Esophagus muscularis mucosa (tissue), 4 donors: ENCODE measurements at places on chromosomes 7 and 10. TPM values are rescaled to one million over a fixed set of nuclear protein-coding genes. Genes with fewer than 3 reads are reported as not detected.
A peak's percentile ranks its signal among the peaks of the same experiment; 100 is the strongest.

Gene PILRA
- 7.4 TPM for total RNA-seq

GRCh38 chr10:104339469-104340110 is 1.3 kb upstream of the ITPRIP start:
- DNase-seq = no peak

- no peak for DNase-seq
Measured at GRCh38 chr10:67629461-67629971, 66.5 kb downstream of the CTNNA3 start.

DNA sequence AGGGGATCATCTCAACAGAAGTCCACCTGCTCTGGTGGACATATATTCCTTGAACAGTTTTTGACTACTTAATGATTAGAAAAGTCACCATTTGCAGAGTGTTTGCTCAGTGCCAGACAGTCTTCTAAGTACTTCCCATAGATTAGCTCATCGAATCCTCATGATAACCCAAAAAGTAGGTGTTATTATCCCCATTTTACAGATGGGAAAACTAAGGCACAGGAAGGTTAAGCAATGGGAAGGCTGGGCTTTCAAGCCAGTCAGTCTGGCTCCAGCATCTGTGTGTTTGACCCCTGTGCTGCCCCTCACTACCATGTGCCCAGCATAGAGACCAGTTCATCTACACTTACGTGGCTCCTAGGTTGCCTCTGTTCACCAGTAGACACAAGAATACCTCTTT is 15.9 kb downstream of the CDHR3 start:
- no peak for DNase-seq

Gene TRPV5
- not detected for total RNA-seq

Gene TSPAN14
- 45.3 TPM for total RNA-seq

GRCh38 chr7:135919071-135919841 is 57.9 kb downstream of the MTPN start:
- DNase-seq = peak; percentile 90

Gene FAM131B
- total RNA-seq = 1.5 TPM

Gene TMEM184A
- 0.23 TPM for total RNA-seq

- DNase-seq = no peak
Measured at GRCh38 chr7:151168003-151168786, 701 bp upstream of the GBX1 start.

Gene THNSL1
- 1.1 TPM for total RNA-seq

- no peak for DNase-seq
Measured at GRCh38 chr10:5265139-5265538, 68.5 kb downstream of the AKR1C4 start.

GRCh38 chr7:77558284-77558967 is 21.3 kb downstream of the PTPN12 start:
- no peak for DNase-seq

Gene LRRC4
- 1.3 TPM for total RNA-seq

GRCh38 chr7:9600974-9601373 is 1167.6 kb downstream of the NXPH1 start:
- no peak for DNase-seq

Gene GRB10
- 67.9 TPM for total RNA-seq

GRCh38 chr10:96452494-96453153 is 61.1 kb downstream of the TLL2 start:
- DNase-seq = no peak

Gene METTL27
- 0.83 TPM for total RNA-seq

DNA sequence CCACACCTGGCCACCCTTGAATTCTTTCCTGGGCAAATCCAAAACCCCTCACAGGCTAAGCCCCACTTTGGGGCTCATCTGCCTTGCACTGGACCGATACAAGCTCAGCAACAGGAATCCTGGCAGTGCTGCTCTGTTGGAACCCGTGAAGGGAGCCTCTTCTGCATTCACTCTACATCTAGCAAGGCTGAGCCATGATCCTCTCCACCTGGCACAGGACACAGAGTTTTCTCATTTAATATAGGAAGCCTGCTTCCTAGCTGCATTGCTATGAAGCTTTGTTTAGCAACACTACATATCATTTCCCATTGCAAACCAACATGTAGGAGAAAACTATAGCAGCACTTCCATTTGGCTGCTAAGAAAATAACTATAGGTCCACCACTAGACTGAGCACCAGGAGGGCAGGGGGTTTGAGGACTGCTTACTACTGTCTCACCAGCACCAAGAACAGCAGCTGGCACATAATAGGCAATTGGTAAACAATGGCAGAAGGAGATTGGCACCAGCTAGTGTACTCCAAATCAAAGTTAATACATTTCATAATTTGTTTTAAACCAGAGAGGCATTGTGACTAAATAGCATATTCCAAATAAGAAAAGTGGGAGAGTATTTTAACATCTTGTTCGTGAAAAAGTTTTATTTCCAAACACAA is 56.1 kb downstream of the CPVL start:
- no peak for DNase-seq

Gene RPA3
- 17.6 TPM for total RNA-seq

Gene CUBN
- 1.7 TPM for total RNA-seq

GRCh38 chr10:36050763-36051499 is 408.8 kb upstream of the FZD8 start:
- no peak for DNase-seq

DNA sequence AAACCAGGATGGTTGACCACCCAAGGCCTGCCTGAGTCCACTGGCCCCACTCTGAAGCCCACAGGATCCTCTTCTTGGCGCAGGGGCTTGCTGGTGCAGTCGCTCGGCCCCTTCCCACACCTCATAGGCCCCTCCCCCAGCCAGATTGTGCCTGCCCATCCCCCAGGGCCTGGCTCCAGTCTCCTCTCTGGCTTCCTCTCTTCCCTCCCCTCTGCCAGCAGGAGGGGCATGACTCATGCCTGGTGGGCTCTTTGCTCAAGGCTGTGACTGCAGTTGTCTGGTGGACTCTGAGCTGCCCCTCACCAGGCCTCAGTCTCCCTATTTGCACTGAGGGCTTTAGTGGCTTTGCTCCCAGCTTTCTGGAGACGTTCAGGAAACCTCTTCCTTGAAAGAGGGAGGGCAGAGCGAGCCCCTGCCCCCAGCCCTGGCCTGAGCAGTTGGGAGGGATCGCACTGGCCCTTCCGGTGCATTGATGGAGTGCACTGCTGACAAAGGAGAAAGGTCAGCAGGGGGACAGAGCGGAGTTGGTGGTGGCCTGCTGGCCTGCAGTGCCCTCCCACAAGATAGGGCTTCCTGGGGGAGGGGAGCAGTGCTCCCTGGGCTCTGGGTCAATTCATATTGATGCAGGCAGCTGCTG is 60.7 kb downstream of the ZMIZ1 start:
- no peak for DNase-seq

Gene CPED1
- 32.8 TPM for total RNA-seq

Gene SPOCK2
- total RNA-seq = 4.6 TPM

DNA sequence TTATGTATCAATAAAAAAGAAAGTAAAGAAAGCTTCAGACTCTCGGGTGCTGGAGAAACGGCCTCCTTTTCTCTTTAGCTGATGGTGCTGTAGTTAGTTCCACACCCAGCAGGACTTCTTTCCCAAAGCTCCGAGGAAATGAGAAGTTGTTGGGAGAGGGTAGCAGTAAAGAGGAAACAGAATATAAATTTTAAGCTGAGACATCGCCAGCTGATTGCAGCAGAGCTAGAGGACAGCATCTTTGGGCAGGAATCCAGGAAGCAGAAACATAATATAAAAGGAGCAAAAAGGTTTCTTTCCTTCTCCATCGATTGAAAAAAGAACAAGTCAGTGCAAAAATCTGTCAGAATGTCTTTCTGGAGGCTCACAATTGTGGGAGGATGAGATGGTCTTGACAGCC is 616.9 kb upstream of the FOXK1 start:
- peak; percentile 75 for DNase-seq

DNA sequence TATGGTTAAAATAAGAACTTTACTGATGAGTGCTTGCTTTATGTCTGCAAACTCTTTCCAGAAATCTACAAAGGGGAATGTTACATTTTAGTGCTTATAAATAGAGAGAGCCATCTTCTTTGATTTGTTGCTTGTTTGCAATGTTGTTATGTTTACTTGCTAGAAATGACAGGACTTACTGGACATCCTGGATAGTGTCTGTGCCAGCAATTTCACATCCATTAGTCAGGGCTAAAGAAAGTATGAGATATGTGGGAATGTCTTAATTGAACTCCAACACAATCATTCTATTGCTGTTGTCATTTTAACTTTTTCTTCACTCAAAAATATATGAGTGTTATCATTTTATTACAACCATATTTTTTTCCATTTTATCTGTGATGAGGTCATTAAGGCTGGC is 453.2 kb downstream of the TNS3 start:
- DNase-seq = no peak

- no peak for DNase-seq
Measured at GRCh38 chr7:77395626-77396025, 20.5 kb downstream of the GSAP start.

DNA sequence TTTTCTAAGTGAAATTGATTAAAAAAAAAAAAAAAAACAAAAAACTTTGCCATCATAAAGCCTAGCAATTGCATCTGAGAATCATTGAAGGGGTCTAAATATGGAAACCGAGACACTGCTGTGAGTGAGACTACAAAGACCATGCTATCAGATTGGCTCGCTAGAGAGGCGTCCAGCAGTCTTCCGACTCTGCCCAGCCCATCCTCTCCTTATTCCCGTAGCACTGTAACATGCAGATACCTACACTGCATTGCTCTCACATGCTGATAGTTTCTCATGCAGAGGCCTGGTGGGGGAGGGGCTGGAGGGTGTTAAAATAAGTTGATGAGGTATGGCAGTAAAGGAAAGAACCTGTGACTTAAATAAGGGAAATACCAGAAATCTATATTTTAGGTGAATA is 130.7 kb downstream of the NRF1 start:
- no peak for DNase-seq

GRCh38 chr7:69749994-69750393 is 151.7 kb downstream of the AUTS2 start:
- no peak for DNase-seq

DNA sequence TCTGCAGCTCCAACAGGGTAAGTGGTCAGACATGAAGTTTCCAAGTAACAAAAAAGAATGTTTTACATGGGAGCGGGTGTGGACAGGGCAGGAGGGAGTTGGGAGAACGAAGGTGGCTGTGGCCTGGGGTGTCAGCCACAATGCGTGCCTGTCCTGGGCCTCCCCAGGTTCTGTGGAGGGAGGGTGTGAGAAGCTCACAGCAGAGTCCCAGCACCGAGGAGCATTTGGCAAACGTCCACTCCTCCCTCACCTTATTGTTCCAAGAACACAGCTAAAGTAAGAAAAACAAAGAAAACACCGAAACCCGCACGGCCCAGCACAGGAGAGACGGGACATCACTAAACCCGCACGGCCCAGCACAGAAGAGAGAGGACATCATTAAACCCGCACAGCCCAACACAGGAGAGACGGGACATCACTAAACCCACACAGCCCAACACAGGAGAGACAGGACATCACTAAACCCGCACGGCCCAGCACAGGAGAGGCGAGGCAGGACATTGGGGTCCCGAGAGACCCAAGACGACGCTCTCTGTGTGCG is 226.4 kb downstream of the MAD1L1 start:
- DNase-seq = no peak

Gene CPVL
- 28.5 TPM for total RNA-seq

- DNase-seq = no peak
Measured at GRCh38 chr10:49441488-49442476, 45.9 kb upstream of the DRGX start.

DNA sequence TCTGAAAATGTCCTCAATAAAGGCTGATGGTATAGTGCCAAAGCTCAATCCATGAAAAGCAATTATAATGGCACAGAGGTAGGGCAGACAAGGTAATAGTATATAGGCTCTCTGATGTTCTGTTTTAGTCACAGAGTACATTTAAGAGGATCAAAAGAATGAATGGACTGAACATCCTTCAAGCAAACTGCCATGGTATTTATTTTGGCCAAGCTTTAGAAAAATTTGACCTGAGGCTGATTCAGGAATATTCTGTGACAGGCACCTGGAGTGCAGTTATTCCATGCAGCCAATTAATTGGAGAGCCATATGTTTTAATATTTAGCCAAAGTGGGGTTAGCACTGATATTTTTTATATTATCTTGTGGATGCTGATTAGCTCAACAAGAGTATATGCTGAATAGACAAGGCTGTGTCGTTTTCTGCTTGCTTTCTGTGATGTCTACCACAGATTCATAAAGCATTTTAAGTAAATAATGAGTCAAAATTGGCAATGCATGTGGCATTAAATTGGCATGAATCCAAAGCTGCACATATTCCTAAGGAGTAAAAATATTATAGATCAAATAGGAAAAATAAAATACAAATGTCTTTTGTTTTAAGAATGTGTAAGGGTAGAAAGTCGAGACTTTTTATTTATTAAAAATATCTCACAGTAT is 177.4 kb downstream of the PCLO start:
- no peak for DNase-seq

- no peak for DNase-seq
Measured at GRCh38 chr7:34838329-34838728, 180.3 kb downstream of the NPSR1 start.

DNA sequence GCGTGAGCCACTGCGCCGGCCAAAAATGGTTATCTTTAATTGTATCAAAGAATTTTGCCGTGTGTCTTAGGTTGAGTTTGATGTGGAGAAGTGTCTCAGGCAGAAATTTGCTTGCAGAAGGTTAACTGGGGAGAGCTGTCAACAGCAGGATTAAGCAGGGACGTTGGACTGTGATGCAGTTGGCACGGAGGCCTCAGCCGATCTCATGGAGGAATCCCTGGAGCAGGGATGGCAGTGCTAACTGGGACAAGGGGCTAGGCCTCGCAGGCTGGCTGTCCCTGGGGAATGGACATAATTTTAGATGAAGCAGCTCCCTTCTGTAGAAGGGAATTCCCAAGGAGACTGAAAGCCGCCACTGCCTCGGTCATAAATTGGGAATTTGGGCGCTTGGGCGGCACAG is 12.3 kb upstream of the KIF5B start:
- no peak for DNase-seq

Gene GNAT3
- total RNA-seq = not detected
